ENCODE measurements at places on chromosomes 12 and 14.

DNA sequence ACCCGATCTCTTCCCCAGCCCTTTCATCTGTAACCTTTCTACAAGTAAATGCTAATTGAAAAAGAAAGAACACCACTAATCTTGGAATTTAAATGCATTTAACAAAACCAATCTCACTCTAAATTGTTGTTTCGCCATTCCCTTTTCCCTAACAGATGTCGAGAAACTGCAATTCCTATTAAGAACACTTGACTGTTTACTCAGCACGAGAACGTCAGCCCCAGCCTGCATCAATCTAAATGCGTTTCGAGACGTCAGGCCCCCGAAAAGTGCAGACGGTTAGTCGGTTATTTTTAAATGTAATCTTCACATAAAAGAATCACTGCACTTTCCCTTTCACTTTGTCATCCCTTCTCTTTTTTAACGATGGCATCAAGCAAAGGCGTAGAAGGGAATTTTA lies 837.6 kb downstream of the VRK1 start:
- DNase-seq, result peak; percentile 69

DNA sequence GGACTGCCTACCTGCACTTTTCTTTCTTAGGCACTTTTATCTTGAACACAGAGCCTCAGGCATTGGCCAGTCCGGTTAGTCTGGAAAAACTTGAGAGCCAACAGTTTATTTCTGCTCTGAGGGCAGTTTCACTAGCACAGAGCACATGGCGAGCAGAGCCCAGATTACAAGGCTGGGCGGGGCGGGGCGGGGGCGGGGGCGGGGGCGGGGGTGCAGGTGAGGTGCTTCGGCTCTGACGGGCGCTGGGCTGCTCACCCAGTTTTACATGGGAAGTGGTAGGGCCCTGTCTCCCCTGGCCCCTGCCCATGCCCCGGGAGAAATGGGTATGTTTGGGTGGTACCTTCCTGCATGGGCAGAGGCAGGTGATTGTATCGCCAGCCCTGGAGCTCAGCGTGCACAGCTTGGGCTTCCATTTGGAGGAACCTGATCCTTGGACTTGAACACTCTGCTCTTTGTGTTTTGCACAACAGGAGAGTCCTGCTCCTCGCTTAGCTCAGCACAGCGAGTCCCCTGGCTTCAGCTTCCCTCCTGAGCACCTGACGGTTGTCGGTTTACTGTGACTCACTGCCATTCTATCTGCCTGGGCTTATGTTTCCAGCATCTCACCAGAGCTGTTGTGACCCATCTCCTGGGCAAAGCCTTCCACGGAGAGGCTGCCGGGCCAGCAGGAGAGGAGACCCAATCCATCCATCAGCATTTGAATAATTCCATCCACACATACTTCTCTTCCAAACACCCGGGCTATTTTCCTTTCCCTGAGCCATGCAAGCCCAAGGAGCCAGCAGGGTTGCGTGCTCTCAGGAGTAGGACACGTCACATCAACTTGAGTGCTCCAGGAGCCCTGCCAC lies 108.5 kb downstream of the ARF6 start:
- DNase-seq, result peak; percentile 45

- DNase-seq, result no peak
Measured at GRCh38 chr12:75704664-75705063, 193.3 kb upstream of the KRR1 start.

GRCh38 chr14:64388533-64389285 lies 556 bp downstream of the MTHFD1 start:
- DNase-seq, result peak; percentile 48

- no peak for DNase-seq
Measured at GRCh38 chr14:28779456-28779855, 12.9 kb downstream of the FOXG1 start.

- peak; percentile 59 for DNase-seq
Measured at GRCh38 chr12:76964784-76965571, 86.2 kb upstream of the CSRP2 start.

All from GM23338 (cell line).